ENCODE measurements at places on chromosomes 1 and 21.

GRCh38 chr21:35467566-35467965, 418.5 kb upstream of the RUNX1 start:
- DNase-seq: no peak

DNA sequence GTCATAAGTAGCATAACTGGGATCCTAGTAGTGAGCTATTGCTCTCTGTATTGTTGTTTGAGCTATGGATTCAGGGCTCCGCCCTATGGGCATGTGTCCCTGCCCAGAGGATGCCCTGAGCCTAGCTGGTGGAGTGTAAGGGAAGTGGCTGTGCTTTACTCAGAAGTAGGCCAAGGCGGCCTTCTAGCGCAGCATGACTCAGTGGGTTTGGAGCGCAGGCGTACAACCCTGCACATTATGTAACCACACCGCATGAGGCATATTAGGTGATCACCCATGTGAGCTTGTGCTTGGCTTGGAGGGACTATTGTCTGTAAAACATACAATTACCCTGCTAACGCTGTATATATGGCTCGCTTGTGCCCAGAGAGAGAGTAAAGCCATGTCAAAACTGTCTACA, 11.1 kb upstream of the UBE2U start:
- DNase-seq: no peak

DNA sequence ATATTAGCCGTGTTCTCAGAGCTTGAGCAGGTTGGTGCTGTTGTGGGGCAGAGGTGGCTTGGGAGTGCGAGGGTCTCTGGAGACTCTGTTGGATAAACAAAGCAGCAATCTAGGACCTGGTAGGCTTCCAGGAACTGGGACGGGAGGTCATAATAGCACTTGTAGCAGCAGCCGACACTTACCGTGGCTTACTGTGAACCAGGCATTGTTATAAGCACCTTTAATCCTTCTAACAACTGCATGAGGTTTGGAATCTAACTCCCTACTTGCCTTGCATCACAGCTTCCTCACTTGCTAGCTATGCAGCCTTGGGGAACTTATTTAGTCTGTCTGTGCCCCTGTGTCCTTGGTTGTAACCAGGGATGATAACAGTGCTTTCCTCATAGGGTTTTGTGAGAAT, 94.9 kb downstream of the NAV1 start:
- peak; percentile 84 for DNase-seq

GRCh38 chr1:32014948-32015273, 1.2 kb downstream of the KHDRBS1 start:
- DNase-seq: no peak

DNA sequence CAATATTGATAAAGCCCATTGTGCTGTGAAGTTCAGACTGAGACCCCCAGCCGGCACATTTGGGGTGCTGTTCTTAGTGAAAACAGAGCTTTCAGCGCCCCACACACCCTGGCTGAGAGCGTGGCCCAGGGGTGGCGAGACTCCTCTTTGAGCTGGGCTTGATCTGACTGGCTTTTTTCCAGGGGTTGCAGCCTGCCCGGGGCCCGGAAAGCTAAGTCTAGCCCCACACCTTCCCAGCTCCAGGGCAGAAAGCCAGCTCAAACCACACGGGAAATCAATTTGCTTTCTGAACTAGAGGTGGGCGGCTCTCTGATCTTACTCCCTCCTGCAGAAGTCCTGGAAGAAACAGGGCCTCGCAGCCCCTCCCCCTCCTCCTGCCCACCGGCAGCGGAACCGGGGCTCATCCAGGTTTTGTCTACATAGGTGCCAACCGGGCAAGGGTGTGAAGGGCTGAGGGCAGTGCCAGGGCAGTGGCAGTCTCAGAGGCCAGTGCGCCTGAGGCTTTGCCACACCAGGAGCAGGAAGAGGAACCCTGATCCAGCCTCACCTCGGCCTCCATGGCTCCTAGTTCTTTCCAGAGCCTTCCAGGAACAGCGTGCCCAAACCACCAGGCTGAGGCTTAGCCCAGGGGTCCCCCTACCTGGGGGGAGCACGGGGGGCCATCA, 155.3 kb downstream of the NPHP4 start:
- peak; percentile 33 for DNase-seq

DNA sequence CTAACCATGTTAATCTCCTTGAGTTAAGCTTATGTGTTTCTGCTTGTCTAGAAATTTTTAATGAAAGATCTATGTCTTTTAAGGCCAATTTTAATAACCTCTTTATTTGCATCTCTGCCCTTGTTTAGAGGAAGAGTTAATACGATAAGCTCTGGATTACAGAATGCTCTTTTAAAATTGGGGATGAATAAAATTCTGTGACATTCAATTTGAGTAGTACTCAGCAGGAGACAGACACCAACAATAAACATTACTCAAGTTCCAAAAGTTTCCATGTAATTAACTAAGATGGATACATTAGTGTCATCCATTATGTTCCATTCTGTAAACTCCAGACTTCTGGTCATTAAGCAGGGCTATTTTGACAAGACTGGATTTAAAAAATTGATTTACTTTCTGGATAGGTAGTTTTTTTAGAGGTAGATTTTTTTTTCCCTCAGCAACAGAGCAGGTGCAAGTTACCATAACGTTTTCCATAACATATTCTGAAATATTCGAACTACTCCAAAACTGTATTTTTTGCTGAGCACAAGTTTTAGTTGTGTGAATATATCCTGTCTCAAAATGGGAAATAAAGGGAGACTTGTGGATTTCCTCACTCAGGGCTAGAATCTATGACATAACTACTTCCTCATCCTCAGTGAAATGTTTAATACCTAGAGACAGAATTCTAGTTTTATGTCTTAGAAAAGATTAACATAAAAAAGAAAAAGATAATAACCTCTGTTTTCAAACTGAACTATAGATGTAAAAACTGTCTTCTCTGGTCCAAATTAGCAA, 221.7 kb downstream of the NEGR1 start:
- no peak for DNase-seq

- peak; percentile 89 for DNase-seq
These were observed 141.1 kb downstream of the TLR5 start for GRCh38 chr1:223001653-223002634.

DNA sequence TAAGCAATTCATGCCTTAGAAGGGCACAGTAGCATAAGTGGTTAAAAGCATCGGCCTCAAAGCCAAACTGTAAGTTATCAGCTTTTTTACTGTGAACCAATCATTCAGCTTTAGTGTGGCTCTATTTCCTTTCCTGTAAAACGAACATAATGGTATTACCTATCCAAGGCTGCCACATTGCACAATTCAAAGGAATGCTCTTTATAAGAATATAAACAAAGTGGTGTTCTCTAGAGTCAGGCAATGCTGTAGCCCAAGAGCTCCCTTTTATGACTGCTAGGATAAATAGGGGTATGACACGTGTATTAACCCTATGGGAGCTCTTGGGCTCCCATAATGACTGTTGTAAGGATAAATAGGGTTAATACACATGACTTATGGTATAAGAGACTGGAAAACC, 25.4 kb downstream of the INTS7 start:
- DNase-seq: no peak

- DNase-seq: no peak
These were observed 182.9 kb downstream of the BACH1 start for GRCh38 chr21:29481641-29482040.

- DNase-seq: peak; percentile 65
These were observed 40.8 kb upstream of the KCTD3 start for GRCh38 chr1:215526147-215526845.

DNA sequence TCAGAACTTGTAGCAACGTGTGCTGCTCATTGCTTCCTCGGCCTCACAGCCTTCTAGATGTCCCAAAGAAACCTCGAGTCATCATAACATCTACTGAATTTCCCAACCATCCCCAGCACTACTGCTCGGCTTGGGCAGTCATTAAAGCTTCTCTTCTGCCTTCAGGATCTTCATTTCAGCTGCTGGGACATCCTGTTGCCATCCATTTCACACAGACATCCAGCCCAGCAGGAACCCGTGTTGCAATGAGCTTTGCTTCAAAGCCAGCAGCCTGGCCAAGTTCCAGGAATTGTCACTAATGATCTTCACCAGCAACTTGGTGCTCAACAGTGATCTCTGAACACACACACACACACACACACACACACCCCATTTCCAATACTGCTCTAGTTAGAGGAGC, 18.5 kb downstream of the WLS start:
- no peak for DNase-seq

GRCh38 chr21:39663742-39664492, 51.2 kb downstream of the B3GALT5 start:
- no peak for DNase-seq

- no peak for DNase-seq
These were observed 29.8 kb upstream of the IFNGR2 start for GRCh38 chr21:33373451-33373850.

GRCh38 chr21:44054710-44055109, 42.6 kb downstream of the TRAPPC10 start:
- DNase-seq: no peak

- DNase-seq: no peak
These were observed 955 bp downstream of the PALMD start for GRCh38 chr1:99646868-99647267.

DNA sequence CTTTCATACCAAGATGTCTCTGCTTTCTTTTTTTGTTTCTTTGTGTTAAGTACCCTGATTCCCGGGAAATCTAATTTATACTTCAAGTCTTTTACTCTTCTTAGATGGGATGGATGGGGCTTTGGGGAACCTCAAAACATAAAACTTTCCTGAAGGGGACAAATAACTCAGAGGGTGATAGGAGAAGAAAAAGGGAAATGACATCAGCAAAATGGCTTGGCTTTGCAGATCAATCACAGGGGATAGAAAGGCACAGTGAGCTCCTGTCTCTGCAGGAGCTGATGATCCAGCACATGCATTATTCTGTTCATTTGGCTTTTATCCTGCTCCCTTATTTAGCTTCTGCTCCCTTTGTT, 1.4 kb upstream of the CA14 start:
- DNase-seq: no peak

DNA sequence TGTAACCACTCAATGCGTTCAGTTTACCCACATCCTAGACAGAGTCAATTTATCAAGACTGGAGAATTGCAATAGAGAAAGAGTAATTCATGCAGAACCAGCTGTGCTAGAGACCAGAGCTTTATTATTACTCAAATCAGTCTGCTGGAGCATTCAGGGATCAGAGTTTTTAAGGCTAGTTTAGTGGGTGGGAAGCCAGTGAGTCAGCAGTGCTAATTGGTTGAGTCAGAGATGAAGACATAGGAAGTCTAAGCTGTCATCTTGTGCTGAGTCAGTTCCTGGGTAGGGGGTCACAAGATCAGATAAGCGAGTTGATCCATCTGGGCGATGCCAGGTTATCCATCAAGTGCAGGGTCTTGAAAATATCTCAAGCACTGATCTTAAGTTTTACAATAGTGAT, 499.6 kb downstream of the MRPL39 start:
- DNase-seq: no peak

DNA sequence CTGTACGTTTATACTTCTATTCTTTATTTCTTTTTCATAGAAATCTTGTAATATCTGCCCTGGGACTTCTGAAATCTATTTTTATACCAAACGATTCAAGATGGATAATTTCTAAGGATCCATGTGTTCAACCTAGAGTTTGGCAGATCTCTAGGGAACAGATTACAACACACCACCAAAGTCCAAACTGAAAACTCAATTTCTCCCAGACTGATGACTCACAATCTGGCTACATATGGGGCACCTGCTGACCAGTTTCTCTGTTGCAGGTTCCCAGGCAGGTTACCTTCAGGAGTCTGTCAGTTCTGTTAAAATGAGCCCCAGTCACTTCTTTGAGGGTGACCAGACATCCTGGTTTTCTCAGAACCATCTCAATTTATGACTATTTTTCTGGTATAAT, 439.4 kb downstream of the GPATCH2 start:
- DNase-seq: peak; percentile 4

GRCh38 chr21:44502171-44502958, 37.6 kb downstream of the KRTAP10-1 start:
- no peak for DNase-seq

DNA sequence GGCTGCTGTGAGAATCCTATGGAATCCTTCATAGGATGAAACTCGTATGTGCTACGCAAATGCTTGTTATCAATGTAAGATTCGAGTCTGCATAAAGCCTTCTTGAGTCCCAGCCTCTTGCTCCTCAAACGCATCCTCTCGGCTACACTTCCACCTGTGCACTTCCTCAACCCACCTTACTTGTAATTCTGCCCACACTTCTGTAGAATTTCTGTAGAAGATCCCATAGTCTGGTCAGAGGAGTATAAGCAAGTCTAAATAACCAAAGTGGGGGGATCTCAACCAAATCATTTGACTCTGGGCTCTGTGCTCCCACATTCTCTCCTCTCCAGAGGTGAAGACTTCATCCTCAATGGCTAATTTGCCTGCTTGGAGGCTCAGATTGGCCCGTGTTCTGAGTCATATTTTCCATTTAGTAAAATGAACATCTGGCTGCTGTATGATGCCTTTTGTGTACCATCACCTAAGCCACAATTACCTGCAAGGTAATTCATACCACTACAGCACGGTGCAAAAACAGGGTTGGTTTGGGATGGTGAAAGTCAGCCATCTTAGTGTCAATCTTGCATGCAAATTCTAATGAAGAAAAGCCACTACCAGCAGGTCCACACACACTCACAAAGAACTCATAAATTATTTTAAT, 63.2 kb downstream of the ITPKB start:
- no peak for DNase-seq

DNA sequence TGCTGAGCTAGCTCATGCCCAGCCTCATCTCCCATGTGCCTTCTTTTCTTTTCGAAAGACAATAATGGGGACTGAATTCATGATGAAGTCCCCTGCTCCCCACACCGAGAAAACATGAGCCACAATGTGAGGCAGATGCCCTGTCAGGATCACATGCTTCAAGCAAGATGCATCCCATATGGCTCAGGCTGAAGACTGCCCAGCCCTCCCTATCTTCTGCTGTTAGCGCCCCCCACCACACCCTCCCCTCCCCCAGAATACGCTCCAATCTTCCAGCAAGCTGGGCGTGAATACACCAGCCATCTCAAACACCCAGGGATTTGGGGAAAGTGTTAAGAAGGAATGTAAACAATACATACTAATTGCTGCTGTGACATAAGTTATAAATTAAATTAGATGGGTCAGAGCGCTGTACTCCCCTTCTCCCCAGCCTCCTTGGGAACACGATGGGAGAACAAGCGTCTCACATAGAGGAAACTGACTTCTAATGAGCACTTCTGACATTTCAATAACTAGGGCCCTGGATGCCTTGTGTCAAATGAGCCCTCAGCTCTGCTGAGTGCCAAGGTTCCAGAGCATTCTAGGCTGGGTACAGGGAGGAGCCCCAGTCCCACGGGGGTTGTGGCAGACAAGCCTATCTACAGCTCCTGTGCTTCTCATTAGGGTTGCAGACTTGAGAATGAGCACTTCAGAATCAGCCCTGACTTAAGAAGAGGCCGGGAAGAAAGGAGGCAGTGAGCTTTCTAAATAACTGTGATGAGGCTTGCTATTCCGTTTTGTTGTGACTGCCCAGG, 55.6 kb downstream of the TNR start:
- peak; percentile 58 for DNase-seq

GRCh38 chr1:78038071-78038470, 7.7 kb upstream of the GIPC2 start:
- DNase-seq: no peak

DNA sequence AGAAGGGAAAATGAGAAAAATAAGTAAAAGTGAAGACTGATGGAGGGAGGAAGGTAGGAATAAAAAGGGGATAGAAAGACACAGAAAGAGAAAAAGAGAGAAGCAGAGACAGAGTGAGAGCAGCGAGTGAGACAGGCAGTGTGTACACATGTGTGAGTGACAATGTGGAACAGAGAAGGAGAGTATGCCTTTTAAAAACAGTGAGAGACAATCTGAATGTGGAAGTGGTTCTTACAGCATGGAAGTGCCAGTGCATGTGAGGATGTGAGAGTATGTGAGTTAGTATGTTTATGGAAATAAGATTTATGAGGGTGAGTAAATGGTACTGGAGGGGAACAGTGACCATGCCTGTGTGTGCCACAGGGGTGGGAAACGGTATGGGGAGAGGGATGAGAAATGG, 1.2 kb downstream of the NEGR1 start:
- DNase-seq: no peak

Measured in NCI-H2171 treated with DMSO at 0.1 percent for 48 hours (cell line).